ENCODE measurements at places on chromosomes 13 and 19.

DNA sequence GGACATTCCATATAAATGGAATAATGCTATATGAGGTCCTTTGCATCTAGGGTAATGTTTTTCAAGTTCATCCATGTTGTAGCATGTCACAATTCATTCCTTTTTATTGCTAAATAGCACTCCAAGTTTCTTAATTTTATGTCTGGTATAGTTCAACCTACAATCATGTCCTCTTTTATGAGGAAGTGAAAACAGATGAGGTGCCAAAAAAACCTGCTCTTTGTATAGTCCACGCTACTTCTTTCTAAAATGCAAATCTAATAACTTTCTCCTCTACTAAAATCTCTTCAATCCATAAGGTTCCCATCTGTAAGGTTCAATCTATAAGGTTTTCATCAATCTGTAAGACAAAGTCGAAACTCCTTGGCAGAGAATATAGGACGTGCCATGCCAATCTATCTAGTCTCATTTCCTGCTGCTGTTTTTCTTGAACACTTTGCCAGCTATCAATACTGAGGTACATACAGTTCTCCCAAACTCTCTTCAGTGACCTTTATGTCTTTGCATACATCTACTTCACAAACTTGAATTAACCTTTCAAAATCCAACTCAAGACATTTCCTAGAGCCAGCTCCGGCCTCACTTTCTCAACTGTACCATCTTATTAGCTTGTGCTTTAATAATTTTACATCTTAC lies 33.7 kb downstream of the INTS6 start:
- DNase-seq: no peak

DNA sequence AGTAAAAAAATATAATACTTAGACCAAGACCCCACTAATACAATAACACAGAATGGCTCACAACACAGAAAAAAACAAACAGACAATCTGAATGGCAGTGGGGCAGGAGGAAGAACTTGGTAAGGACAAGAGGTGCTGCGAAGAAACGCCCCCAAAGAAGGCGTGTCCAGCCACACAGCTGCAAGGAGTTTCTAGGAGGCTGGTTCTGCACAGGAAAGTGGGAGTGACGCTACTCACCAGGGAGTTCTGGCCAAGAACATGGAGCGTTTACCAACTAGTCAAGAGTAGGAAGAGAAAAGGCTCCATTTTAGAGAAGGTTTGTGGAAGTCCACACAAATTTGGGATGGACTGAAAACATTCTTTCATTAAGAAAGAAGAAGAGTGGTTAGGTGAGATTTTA lies 95.3 kb upstream of the SLC15A1 start:
- DNase-seq: no peak

DNA sequence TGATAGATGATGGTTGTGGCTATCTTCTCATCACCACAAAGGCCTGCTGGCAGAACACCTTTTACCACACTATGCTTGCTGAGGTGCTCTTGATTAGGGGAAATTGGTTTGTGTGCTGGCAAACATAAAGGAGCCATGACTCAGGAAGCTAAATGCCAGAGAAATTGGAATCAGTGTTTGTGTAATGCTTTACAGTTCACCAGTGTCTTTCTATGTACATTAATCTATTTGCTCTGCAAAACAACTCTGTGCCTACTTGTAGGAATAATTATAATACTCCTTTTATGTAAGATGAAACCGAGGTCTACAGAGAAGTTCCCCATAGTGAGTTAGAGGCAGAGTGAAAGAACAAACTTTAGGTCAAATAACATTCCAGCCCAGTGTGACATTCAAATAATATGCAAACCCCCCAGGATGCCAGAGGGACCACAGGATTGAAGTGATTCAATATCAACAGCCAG lies 390.5 kb upstream of the HTR2A start:
- DNase-seq: no peak

GRCh38 chr13:44629465-44630183 lies 53.5 kb upstream of the TSC22D1 start:
- DNase-seq: no peak

DNA sequence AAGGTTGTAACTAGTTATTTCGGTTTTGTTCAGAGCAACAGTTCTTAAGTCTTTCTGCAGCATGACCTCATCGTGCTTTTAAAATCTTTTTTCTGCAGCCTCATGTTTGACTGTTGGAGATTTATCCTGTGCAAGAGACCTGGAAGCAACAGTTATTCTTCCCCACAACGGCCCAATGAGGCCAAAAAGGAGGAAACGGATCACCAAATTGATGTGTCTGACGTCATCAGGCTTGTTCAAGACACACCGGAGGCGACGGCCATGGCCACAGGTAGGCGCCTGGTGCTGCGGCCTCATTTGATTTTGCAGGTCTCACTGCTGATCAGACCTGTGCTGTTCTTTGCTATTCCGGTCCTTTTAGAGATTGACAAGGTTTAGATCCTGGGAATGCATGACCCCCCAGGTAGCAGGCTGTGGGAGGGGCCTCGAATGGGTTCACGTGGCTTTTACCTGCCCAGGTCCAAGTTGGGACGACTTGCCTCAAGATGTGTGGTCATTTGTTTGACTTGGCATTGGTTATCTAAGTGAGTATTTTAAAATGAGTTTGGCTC lies 66.8 kb upstream of the MCF2L start:
- no peak for DNase-seq

DNA sequence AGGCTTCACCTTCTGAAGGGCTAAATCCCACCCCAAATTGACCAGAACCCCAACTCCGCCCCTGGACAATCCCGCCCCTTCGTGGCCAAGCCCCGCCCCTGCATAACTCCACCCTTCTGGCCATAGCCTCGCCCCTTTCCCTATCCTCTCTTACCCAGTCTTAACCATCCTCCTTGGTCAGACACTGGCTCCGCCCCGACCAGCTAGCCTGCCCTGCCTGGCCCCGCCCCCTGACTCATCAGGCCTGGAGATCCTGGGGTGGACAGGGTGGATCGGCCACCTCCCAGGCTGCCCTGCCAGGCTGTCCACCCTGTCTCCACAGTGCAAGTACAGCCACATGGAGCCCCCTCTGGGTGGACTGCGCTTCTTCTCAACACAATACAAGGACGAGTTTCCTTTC lies 8.0 kb upstream of the ZNF358 start:
- no peak for DNase-seq

DNA sequence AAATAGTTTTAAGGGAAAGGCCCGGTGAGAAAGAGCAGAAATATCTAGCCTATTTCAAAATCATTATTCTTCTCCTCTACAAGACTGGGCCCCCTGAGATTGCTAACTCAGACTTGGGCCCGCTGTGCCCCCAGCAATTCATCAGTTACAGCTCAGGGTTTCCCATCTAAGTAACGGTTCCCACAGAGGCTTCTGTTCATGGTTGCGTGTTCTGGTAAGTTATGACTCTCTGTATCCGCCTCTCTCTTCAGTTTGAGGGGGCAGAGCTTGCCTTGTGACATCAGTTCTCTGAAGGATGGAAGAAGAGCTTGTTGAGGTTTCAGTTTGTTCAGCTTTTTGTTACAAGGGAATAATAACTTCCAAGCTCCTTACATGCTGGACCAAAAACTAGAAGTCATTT lies 11.6 kb downstream of the ZNF57 start:
- DNase-seq: no peak

Data from activated CD4-positive, alpha-beta T cell treated with anti-CD3 and anti-CD28 coated beads, Interleukin-2, amount 50 U/mL, for 16 hours (primary cell).